ENCODE measurements at places on chromosomes 1 and 21.

DNA sequence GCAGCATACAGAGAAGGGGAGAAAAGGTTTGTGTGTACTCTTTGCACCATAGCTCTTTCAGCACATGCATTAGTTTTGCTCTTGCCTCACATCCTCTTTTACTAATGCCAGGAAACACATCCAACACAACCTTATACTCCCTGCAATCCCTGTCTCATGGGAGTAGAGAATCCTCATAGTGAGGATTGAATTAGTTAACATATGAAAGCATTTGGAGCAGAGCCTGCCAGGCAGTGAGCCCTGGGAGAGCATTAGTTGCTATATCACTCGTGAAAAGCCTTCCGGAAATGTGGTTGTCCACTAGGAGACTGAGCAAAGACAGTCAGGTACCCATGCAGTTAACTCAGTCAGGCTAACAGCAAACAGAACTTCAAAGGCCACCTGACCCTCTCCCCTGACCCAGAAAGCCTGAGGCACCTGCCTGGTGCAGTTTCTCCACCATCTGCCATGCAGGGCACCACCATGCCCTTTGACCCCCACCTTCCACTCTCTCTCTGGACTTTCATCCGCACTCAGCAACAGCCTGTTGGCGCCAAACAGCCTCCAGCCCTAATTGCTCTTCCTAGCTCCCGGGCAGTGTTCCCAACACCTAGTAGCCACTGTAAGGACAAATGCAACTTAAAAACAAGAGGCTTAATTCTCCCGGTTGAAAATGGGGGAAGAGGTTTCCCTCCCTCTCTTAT, 14.9 kb upstream of the AGT start:
- DNase-seq: no peak

DNA sequence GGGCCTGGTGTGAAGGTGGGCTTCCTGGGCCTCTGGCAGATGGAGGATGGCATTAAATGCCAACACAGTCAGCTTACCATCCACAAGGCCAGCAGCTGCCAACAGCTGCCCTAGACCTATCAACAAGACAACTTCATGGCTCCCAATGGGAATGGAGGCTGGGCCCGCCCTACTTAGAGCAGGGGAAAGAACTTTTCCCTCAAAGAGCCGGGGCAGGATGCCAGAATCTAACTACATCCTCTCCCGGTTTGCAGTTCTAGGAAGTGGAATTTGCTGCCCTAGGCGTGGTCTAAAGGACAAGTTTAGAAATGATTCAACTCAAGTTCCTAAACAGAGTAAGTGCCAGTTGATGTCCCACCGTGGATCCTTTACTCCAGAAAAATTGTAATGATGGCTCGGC, 13.1 kb downstream of the ICMT start:
- no peak for DNase-seq

DNA sequence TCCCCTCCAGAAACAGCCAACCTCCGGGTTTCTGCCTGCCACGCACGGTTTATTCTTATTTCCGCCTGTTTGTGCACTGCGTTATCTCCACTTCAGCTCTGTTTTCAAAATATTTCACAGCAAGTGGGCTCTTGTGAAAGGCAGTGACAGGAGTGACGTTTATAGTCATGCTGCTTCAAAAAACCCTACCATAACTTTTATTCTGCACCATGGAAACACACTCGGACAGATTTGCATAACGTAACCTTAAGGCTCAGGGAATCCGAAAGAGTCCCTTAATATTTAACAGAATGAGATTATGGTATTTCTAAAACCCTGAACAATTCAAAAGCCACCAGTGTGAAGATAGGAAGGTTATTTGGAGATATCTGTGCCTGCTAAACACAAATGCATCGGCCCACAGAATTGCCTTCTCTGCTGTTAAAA, 782 bp upstream of the SDE2 start:
- no peak for DNase-seq

GRCh38 chr1:54816951-54817350, 15.8 kb upstream of the TTC22 start:
- no peak for DNase-seq

DNA sequence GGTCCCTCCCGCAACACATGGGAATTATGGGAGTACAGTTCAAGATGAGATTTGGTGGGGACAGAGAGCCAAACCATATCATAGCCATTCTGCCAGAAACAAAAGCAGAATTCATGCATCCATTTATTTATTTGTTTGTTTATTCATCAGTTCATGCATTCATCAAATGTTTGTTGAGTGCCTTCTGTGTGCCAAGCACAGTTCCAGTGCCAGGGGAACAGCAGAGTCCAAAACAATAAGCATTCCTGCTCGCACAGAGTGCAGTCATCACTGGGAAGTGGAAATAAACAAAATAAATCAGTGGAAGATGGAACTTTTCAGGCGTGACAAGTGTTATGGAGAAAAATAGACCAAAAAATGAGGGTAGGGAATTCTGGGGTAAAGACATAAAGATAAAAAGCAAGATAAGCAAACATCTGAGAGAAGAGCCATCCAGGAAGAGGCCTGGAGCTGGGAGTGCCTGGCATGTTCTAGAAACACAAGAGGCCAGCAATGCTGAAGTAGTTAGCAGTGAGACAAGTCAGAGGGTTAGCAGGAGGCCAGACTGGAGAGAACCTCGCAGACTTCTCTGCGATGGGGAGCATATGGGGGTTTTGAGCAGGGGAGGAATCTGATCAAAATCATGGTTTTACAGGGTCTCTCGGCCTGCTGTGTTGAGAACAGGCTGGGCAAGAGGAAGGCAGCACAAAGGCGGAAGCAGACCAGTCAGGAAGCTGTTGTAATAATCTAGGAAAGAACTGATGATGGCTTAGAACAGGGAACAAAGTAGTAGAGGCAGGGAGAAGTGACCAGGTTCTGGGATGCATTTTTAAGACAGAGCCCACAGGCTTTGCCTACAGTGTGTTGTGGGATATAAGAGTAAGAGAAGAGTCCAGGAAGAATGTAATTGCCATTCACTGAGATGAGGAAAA, 113.2 kb downstream of the GLUL start:
- no peak for DNase-seq

DNA sequence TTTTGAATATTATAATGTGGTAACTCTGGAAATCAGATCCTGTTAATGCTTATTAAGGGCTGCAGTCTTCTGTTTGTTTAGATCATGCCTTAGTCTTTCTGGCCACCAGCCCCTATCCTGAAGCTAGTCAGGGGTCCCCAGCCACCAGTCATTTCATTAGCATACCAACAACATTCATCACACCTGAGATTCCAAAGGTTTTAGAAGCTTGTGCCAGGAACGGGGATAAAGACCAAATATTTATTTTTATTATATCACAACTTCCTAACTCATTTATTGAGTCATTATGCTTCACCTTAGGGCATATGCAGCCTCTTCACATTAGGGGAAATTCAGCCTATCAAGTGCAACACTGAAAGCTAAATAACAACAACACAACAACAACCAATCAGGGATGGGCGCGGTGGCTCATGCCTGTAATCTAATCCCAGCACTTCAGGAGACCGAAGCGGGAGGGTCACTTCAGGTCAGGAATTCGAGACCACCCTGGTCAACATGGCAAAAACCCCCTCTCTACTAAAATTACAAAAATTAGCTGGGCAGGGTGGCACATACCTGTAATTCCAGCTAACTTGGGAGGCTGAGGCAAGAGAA, 2.9 kb upstream of the PSEN2 start:
- no peak for DNase-seq

DNA sequence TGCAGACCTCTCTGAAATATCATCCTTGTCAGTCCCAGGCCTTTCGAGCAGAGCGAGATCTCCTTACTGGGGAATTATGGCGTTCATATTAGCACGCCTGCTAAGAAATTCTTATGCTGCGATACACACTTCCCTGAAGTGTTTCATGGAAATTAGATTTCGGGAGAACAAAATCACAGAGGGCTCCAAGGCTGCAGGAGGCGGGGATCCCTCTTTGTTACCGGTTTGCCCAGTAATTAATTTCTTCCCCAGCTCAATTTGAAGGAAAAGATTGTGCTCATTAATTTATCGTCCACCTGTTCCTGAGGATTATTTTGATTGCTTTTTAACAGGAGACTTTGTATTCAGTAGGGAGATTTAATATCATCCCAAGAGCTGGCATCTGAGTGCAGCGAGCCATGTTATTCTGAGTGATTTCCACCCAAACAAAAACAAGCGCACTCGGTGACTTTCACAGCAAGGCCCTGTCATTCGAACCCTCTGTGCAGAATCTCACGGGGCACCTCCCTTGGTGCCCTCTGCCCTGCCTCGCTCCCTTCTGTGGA, 202.3 kb upstream of the GALNT2 start:
- DNase-seq: no peak

GRCh38 chr1:39632682-39633417, 6.6 kb downstream of the HEYL start:
- DNase-seq: no peak

DNA sequence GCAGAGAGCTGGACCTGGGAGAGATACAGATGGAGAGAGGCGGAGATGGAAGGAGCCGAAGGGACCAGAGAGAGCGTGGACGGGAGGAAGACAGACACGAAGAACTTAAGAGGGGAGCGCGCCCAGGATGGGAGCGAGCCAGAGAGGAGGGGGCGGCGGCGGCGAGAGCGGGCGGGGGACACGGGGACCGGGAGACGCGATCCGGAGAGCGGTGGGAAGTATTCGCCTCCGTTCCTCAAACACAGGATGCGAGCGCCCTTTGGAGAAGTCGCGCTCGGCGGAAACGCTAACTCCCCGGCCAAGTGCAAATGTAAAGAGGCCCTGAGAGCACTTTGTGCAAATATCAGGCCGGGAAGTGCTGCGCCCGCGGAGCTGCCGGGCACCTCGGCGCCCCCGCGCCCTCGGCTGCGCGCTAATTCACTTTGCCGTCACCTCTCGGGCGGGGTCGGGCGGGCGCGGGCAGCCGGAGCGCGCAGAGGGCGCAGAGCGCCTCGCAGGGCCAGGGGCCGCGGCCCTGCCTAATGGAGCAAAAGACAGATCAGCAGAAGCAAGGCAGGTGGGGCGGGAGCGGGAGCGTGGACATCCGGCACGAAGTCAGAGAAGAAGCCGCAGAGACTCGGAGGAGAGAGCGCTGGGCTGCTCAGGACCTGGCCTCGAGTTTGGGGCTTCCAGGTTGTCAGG, 281.2 kb downstream of the RRAGC start:
- no peak for DNase-seq

DNA sequence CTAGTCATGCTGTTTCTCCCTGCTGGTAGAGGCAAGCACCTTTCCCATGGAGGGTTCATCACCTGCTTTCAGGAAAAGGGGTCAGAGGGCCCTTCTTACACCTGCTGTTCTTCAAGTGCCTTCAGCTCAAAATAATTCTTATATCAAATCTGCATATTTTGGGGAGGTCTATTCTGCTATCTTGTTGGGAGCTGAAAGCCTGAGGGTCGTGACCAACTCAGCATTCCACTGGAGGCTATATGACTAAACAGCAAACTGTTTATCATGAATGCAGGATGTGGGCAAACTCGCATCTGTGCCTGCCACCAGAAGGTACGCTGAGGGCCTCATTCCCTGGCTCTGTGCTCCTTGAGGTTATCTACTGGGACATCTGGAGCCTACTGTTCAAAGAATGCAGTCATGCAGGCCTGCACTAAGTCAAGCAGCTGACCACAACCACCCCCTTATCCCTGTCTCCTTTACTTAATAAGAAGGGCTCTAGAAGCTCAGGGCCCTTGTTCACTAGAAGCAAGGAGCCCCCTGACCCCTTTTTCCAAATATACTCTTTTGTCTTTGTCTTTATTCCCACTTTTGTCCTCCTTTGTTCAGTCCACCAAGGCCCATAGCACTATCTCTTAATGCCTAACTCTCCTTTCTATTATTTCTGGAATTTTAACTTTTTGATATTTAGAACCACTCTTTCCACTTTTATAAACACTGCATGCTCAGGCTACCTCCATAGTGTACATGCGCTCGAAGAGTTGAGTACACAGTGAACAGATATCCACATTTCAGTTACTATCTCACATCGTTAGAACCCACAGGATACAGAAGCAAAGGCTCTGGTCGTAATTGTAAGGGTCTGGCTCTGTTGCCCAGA, 4.5 kb upstream of the TRIM17 start:
- no peak for DNase-seq

DNA sequence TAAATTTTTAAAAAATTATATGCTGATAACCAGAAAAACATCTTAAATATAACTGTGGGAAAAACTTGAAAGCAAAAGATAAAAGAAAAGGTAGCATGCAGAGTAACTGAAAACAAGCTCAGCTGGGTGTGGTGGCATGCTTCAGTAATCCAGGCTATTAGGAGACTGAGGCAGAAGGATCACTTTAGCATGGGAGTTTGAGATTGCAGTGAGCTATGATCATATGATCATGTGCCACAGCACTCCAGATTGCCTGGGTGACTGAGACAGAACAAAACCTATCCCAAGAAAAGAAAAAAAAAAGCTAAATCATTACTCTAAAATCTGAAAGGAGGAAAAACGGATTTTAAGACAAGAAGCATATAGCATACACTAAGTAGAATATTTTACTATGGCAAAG, 1624.0 kb downstream of the AMY1C start:
- no peak for DNase-seq

DNA sequence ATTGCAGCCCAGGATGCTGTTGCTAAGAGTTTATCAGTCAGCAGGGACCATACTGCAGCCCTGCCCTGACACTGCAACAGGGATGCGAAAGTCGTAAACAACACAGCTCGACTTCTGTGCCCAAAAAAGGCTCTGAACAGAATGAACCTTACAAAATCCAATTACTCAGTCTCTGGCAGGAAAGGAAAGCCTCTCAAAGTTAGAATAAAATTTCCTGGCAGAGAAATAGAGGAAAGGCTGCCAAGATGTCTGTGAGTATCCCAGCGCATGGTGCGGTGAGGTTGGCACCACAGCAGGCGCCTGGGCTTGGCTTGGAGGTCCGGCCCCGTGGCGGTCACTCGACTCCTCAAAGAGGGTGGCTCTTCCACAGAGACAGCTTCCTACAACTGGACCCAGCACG, 185.8 kb downstream of the PCP4 start:
- no peak for DNase-seq

GRCh38 chr21:31502537-31503143, 156.9 kb upstream of the SOD1 start:
- no peak for DNase-seq

DNA sequence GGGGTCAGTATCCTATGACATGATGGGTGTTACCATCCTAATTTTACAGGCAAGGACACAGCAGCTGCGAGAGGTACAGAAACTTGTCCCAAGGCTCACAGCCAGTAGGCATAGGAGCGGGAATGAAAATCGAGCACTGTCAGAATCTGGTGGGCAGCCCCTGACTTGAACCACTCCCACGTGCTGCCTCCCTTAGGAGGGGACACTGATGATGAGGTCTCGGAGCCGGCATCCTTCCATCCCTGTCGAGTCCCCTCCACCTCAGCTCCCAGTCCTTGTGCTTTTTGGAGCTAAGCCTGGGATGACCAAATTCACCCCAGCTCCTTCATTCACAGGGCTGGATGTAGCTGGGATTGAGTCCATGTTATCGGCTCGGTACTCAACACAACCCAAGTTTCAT, 49.0 kb downstream of the B3GALT5 start:
- DNase-seq: no peak
